ENCODE measurements at places on chromosomes 6 and 20.

GRCh38 chr20:11221046-11221445, 547.2 kb upstream of the JAG1 start:
- no peak for DNase-seq

GRCh38 chr20:46013829-46014516, 5.3 kb downstream of the MMP9 start:
- no peak for DNase-seq

- no peak for DNase-seq
Measured at GRCh38 chr20:8342391-8342790, 210.3 kb downstream of the PLCB1 start.

- DNase-seq, result peak; percentile 77
Measured at GRCh38 chr20:62049342-62050165, 16.1 kb downstream of the TAF4 start.

DNA sequence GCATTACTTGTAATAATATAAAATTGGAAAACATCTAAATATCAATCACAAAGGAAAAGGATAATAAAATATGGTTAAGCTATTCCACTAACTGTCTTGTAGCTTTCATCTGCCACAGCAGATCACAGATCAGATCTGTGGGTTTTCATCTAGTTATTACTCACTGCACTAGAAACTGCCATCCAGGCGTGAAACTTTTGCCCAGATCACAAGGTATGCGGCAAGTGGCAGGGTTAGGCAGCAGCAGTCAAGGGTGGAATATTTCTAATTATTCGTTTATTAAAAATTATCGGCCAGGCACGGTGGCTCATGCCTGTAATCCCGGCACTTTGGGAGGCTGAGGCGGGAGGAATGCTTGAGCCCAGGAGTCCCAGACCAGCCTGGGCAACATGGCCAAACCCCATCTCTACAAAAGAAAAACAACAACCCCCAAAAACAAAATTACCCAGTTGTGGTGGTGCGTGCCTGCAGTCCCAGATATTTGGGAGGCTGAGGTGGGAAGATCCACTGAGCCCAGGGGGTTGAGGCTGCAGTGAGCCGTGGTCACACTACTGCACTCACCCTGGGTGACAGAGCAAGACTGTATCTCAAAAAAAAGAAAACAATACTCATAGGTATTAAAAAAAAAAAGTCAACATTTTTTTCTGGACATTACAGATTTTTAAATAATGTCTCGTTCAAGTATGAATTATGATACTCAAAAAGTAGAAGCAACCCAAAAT, 32.1 kb downstream of the BEND3 start:
- no peak for DNase-seq

DNA sequence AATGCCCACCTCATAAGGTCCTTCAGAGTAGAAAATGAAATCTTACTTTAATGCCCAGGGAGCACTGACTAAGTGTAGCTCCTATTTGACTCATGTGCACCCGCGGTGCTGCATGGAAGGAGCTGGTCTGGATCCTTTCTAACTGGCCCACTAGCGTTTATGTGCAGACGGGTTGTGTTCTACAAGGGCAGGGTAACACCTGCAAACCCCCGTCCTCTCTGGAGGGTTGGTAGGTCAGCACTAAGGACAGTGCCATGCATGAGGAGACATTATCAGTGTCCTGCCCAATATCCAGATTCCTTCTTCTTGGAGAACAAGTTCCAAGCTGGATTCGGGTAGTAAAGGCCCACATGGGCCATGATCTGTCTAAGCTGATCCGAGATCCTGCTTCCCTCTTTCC, 140.3 kb downstream of the ANKRD60 start:
- DNase-seq, result no peak

DNA sequence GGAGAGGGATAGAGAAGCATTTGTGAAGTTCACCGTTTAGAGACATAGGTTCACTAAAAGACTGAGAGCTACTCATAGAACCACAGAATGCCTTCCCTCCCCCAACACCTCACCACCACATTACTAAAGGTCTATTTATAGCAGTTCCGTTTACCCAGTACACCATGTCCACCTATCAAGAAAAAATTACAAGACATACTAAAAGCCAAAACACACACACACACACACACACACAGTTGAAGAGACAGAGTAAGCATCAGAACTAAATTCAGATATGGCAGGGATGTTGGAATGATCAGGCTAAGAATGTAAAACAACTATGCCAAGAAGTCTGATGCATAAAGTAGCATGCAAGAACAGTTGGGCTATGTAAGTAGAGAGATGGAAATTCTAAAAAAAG, 52.3 kb downstream of the SLC22A3 start:
- no peak for DNase-seq

- DNase-seq, result no peak
Measured at GRCh38 chr6:109052018-109052651, 42.5 kb downstream of the SESN1 start.

GRCh38 chr6:148109732-148110131, 232.9 kb upstream of the SASH1 start:
- DNase-seq, result no peak

DNA sequence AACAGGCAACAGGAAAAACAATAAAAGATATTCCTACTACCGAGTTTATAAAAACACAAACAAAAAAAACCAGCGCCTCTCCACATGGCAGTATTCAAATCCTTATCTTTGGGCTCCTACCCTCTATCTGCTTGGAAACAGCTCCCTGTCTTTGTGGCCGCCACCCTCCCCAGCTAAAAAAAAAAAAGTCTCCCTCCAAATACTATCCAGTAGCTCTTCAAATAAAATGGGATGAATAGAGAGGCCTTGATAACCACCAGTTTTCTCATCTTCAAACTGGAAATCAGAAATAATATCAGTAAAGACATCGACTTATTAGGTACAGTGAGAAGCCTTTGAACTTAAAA, 96.2 kb downstream of the PSMG4 start:
- DNase-seq, result no peak

DNA sequence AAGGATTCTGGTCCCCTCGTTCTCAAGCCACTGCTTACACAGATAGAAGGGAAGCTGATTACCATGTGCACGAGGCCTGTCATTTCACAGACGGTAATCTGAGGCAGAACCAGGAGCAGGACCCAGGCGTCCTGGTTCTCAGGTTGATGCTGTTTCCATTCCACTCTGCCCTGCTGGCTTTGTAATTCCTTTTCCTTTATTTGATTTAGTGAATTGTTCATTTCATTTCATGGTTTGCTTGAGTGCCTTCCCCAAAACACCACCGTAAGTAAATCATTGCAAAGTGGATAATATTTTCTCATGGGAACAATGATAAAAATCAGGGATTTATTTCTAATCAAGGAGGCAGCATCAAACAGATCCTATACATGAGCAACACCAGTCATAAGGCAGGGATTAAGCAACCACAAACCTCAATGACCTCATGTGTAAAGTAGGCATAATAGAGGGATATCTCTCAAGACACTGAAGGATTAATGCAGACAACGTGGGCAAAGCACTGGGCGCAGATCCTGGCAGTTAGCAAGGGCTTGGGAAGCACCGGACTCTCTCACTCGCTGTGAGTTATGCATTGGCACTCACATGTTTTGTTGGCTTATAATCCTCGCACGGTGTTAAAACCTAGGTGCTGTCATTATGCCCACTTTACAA, 229.5 kb upstream of the FOXQ1 start:
- no peak for DNase-seq

DNA sequence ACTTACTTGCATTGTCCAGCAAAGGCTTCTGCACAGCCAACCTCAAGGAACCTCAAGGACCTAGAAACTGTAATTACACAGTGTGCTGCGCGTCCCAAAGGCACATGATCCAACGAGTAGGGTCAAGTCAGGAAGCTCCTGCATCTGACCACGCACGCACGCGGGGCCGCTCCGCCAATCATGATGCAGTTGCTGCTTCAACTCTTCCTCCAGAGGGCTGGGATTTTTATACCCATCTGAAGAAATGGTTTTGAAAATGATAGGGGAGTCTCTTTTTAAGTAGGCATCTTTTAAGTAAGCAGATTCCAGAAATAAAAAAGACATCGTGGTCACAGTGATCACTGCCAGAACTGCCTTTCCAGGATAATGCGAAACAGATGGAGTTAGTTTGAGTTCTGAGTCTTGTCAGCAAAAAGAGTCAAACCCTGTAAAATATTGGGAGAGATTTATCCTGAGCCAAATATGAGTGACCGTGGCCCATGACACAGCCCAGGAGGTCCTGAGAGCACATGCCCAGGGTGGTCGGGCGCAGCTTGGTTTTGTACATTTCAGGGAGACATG, 34.0 kb downstream of the KIF25 start:
- no peak for DNase-seq

- DNase-seq, result no peak
Measured at GRCh38 chr6:75748003-75748742, 866 bp upstream of the MYO6 start.

DNA sequence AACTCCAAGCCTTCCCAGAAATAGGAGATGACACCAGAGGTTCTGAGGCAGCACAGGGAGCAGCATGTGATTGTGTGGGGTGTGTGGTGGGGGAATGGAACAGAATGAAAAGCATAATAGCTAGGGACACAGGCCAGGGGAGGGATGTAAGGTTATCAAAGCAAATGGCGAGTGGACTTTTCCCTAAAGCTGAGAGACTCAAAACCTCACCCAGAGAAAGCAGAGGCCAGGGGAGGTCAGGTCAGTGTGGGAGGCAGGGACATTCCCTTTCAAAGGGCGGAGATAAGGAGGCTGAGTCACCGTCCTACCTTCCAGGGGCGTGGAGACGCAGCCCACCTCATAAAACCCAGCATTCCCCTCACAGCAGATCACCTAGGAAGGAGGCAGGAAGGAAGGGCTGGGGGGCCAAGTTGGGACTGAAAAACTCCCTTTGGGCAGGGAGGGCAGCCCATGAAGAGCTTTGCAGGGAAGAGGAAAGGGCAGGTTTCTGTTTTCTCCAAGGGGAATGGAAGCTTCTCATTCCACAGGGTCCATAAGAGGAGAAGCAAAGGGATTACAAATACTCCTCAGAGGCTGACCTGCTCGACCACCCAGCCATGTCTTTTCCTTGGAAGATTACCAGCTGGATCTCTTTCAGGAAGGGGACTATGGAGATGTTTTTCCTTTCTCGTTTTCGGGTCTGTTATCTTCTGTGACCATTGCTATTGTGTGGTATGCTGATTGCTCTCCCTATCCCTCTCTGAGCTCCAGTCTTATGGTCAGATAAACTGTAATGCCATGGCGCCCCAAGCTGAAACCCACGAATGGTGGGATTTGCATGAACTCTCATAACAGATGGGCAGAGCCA, 9.6 kb upstream of the LY6G5C start:
- no peak for DNase-seq

GRCh38 chr6:36688063-36688738, 9.4 kb upstream of the RAB44 start:
- DNase-seq, result no peak

- DNase-seq, result no peak
Measured at GRCh38 chr6:15741405-15741804, 78.6 kb upstream of the DTNBP1 start.

DNA sequence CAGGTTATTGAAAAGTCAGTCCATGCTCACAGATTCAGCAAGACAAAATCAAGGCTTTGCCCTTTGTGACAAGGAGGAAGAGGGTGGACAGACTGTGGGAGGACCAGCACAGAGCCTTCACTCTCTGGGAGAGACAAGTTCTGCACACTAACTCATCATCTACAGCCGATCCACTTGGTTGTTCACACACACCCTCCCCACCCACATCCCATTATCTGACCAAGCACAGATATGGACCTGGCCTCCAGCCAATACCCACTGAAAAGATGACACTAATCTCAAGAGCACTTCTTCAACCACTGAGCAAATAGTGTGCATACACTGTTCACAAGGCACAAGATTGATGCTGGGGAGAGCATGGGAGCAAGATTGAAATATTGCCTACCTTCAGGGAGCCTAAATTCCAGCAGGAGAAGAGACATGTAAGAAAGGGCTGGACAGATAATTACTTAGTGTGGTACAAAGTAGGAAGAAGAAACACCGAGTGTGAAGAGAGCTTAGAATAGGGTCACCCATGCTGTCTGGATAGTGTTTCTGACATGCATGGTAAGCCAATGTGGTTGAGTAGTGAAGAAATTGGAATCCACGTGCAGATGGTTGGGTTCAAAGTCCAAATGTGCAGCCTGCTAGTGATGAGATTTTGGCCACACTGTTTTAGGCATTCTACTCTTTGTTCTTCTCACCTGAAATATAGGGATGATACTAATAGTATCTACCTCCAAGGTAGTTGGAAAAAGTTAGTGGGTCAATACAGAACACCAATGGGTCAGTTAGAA, 21.7 kb upstream of the IL17A start:
- DNase-seq, result no peak

DNA sequence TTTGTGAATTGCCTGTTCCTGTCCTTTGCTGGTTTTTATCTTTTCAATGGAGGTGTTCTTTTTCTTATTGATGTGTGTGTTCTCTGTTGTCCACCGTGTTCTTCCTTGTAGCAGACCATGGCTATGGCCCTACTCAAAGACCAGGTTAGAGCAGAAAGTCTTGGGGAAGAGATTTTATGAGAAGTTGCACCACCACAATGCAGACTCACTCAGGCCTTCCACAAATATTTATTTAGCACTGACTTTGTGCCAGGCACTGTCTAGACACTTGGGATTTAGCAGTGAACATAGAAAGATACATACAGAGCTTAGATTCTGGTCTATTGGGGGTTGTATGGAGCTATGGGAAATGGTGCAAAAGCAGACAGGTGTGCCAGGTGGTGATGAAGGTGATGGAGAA, 98.8 kb downstream of the DTD1 start:
- DNase-seq, result no peak

- DNase-seq, result no peak
Measured at GRCh38 chr20:45317826-45318225, 9.7 kb upstream of the MATN4 start.

DNA sequence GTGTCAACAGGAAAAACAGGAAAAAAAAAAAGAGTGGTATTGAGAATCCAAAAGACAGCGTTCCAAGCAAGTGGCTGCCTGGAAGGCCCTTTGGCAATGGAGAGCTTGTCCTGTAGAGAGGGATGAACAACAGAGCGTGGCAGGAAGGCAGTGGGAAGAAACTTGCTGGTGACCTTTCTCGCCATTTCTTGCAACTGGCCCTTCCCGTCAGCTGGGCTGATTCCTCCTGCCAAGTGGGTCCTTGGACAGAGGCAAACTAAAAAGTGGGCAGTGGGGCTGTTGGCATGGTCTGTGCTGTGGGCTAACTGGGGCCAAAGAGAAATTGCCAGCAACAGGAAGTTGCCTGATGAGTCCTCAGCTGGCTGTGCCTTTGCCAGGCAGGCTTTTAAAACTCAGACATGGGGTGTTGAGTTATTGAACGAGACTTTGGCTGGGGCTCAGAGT, 43.9 kb upstream of the CLDN20 start:
- no peak for DNase-seq

DNA sequence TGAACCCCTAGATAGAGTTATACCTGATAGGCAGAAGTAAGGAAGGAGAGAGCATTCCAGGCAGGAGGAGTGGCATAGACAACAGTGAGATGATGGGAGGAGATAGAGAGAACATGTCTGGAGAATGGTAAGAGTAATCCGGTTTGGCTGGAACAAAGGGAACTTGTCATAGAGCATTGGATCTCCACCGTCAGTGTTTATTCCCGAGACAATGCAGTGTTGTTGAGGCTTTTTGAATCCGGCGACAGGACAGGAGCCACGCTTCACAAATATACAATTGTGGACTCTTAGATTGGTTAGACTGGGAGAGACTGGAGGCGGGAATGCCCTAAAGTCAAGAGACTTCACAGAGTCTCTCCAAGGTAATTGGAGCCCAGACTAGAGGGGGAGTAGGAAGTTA, 119.8 kb downstream of the ANKS1A start:
- no peak for DNase-seq

Data from chondrocyte (in vitro differentiated cells).